ENCODE measurements at places on chromosomes 6 and 20. TPM values are rescaled to one million over a fixed set of nuclear protein-coding genes. Genes with fewer than 3 reads are reported as not detected.

Gene ZSWIM1
- total RNA-seq = 11.5 TPM

Gene CGAS
- 2.2 TPM for total RNA-seq

Gene LIN28B
- not detected for total RNA-seq

Gene HAO1
- not detected for total RNA-seq

Gene SLC17A9
- total RNA-seq = 5.7 TPM

Gene ALDH8A1
- 0.41 TPM for total RNA-seq

Gene GPX5
- not detected for total RNA-seq

Gene BTN1A1
- total RNA-seq = not detected

Gene EYS
- total RNA-seq = 0.44 TPM

Gene DEFB124
- total RNA-seq = 0.44 TPM

Gene NFATC2
- total RNA-seq = 5.7 TPM

Gene TAGAP
- total RNA-seq = 2.6 TPM

Gene TSPO2
- total RNA-seq = not detected

Gene UQCC2
- 183 TPM for total RNA-seq

Gene SLC32A1
- not detected for total RNA-seq

Gene HLA-DOA
- 1.8 TPM for total RNA-seq

Gene SPO11
- total RNA-seq = not detected

Gene UBD
- not detected for total RNA-seq

Gene PGC
- not detected for total RNA-seq

Gene PXDC1
- total RNA-seq = 57.3 TPM

Gene LCA5
- total RNA-seq = 2.2 TPM

Gene TUBB2B
- total RNA-seq = 2.2 TPM

Gene RIPPLY2
- total RNA-seq = not detected

Gene NHLRC1
- total RNA-seq = 1.9 TPM

Gene SCAF8
- 44.1 TPM for total RNA-seq

Gene GPR6
- total RNA-seq = not detected

Gene RAET1L
- total RNA-seq = not detected

Gene ATAT1
- 2.7 TPM for total RNA-seq
